NCI-H2107 (cell line): ENCODE measurements at places on chromosomes 13 and 19.
A peak's percentile ranks its signal among the peaks of the same experiment; 100 is the strongest.

GRCh38 chr13:99044764-99045163, 66.9 kb upstream of the DOCK9 start:
- no peak for DNase-seq

DNA sequence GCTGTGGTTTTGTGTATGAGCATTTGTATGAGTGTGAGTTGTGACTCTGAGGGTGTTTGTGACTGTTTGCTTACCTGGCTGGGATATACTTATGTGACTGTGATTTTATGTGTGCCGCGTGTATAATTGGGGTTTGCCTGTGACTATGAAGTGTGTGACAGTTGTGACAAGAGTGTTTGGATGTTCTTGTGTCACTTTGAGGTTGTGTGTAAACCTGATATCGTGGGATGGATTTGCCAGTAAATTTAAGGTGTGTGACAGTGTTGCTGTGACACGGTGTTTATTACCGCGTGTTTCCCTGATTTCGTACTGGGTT, 442 bp downstream of the ZNF420 start:
- DNase-seq = no peak

DNA sequence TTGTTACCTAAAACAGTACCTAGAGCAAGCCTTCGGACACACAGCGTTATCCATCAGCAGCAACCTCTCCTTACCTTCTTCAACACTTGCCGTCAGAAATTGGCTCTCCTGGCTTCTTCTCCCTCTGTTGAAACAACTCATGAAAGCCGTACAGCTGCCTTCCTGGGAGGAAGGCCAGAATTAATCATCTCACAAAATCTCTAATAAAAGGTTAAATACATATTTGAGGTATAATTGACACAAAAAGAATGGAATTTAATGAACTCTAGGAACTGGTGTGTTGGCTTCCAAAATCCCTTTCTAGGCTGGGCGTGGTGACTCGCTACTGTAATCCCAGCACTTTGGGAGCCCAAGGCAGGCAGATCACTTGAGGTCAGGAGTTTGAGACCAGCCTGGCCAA, 37.3 kb upstream of the GTF2F2 start:
- DNase-seq = no peak

- no peak for DNase-seq
Observed at GRCh38 chr13:52830946-52831345, 17.5 kb downstream of the PCDH8 start.

DNA sequence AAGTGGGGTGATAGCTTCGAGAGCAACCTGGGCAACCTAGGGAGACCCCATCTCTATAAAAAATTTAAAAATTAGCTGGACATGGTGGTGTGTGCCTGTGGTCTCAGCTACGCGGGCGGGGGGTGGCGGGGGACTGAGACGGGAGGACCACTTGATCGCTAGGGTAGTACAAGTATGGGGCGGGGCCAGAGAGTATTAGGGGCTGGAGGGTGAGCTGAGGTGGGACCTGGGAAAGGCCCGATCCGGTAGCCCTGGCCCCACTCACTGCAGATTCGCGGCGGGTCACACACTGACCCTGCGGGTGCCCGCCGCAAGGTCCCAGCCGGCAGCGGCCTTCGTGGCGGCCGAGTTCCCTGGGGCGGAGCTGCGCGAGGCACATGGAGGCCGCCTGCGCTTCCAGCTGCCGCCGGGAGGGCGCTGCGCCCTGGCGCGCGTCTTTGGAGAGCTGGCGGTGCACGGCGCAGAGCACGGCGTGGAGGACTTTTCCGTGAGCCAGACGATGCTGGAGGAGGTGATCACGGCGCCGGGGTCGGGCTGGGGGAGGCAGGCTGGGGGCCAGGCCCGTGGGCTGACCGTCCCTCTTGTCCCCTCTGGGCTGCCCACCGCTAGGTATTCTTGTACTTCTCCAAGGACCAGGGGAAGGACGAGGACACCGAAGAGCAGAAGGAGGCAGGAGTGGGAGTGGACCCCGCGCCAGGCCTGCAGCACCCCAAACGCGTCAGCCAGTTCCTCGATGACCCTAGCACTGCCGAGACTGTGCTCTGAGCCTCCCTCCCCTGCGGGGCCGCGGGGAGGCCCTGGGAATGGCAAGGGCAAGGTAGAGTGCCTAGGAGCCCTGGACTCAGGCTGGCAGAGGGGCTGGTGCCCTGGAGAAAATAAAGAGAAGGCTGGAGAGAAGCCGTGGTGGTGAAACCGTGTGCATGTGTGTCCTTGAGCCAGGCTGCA, 2.0 kb upstream of the ARHGAP45 start:
- no peak for DNase-seq

GRCh38 chr13:39159846-39160370, 121.7 kb downstream of the NHLRC3 start:
- DNase-seq = no peak

- DNase-seq = no peak
Observed at GRCh38 chr13:47678201-47678968, 322.7 kb downstream of the SUCLA2 start.

- DNase-seq = no peak
Observed at GRCh38 chr13:99311137-99311536, 3.9 kb upstream of the GPR183 start.

- peak; percentile 46 for DNase-seq
Observed at GRCh38 chr19:11324079-11324661, 15.3 kb downstream of the RAB3D start.

DNA sequence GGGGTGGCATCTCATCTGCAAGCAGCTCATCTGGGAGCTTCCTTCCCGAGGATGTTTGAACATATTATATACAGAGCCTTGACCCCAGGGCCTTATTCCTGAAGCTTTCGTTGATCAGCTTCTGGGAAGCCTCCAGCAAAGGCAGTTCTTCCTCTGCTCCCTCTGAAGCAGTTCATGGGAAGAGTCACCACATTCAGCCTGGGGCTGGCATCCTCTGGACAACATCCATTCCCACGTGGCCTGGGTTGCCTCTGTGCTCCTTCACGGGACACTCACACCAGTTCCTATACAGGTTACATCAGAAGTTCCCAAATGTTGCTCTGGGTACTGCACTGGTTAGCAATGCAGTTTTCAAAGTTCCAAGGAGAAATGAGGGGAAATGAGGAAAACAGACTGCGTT, 29.6 kb downstream of the COL4A2 start:
- no peak for DNase-seq

GRCh38 chr13:109569958-109570711, 216.2 kb downstream of the IRS2 start:
- DNase-seq = no peak

GRCh38 chr19:13053761-13054625, 48.7 kb downstream of the LYL1 start:
- DNase-seq = no peak

- DNase-seq = no peak
Observed at GRCh38 chr19:39297931-39298634, 1.9 kb downstream of the IFNL1 start.

GRCh38 chr13:81406022-81406421, 1065.1 kb upstream of the SPRY2 start:
- DNase-seq = no peak

DNA sequence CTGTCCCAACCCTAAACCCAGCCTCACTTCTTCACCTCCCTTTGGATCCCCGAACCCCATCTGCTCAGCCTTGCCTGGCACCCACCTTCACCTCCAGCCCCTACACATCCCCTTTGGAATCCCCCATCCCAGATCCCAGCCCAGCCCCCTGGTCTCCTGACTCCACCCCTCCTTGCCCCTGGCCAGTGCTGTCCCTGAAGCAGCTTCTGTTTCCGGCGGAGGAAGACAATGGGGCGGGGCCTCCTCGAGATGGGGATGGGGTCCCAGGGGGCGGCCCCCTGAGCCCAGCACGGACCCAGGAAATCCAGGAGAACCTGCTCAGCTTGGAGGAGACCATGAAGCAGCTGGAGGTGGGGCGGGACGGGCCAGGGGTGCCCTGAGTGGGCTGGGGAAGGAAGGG, 22.0 kb downstream of the ERFL start:
- no peak for DNase-seq

- DNase-seq = no peak
Observed at GRCh38 chr19:55392820-55393761, 7.4 kb downstream of the RPL28 start.

DNA sequence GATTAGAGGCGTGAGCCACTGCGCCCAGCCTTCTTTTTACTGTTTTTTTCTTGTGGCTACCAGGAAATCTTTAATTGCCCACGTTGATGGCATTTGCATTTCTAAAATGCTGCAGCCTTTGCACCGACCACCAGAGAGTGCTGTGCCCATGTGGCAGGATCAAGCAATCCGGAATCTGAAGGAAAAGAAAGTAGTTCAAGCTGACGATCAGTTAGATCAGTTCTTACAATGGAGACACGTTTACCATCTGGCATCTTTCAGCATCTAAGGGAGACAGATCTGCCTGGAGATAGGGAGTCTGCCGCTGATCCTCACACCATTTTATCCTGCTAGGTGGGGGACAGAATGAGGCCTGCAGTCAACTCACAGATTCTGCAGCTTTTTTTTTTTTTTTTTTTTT, 19.9 kb downstream of the TINCR start:
- peak; percentile 3 for DNase-seq

DNA sequence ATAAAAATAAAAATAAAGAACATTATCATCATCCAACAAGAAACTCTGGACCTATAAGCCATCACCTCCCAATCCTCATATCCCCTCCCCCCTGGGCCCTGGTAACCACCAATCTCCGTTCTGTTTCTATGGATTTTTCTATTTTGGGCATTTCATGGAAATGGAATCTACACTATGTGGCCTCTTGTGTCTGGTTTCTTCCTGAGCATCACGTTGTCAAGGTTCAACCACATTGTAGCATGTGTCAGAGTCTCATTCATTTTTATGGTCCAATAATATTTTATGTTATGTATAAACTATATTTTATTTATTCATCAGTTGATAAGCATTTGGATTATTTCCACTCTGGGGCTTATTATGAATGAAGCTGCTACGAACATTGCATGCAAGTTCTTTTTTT, 26.9 kb downstream of the SULT2B1 start:
- no peak for DNase-seq

- no peak for DNase-seq
Observed at GRCh38 chr13:56720841-56721240, 419.9 kb upstream of the PRR20A start.

GRCh38 chr13:80664950-80665349, 324.0 kb upstream of the SPRY2 start:
- DNase-seq = no peak

DNA sequence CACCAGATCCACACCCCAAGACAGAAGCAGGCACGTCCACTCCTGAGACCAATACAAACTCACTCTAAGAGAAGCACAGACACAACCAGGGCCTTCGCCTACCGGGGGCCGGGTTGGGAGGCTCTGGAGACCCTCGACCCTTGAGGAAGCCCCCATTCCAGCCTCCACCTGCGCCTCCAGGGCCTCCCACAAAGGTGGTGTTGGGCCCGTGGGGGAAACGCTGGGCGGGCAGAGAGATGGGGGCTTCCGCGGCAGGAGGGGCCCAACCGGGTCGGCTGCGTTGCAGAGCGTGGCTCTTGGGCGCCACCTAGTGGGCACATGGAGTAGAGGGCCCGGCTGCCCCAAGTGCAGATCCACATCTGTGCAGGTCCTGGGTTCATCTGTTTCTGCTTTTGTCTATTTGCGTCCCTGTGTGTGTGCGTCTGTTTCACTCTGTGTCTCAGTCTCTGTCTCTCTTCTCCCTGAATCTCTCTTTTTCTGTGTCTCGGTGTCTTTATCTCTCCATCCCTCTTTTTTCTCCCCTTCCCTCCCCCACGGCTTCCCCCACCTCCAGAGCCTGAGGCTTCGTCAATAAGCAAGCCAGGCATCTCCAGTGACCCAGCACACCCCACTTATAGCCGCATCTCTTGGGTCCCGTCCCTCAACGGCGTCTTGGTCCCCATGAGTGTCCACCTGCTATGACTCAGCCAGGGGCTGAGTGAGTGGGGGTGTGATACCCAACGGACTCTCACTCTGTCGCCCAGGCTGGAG, 10.5 kb upstream of the TINCR start:
- DNase-seq = no peak

- no peak for DNase-seq
Observed at GRCh38 chr13:36480726-36481427, 48.6 kb downstream of the CCNA1 start.
